ENCODE measurements at places on chromosomes 1 and 21.

GRCh38 chr1:54497338-54497737 is 50.7 kb upstream of the ACOT11 start:
- no peak for DNase-seq

DNA sequence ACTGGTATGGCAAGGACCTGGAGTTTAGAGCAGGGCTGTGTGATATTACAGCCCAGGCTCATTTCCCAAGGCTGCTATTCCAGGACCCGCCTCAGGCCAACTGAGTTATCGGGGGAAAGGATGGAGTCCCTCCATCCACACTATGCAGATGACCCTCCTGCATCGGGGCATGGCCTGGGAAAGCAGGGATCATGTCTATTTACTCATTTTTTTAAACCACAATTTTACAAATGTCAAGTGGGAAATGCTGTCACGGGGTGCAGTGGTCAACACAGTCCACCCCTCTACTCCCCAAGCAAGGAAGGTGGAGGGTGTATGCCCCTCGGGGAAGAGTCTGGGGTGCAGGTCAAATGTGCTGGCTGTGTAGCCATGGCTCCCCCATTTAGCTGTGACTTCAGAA is 6.1 kb upstream of the CLEC20A start:
- no peak for DNase-seq

GRCh38 chr1:47839433-47839760 is 157.8 kb downstream of the TRABD2B start:
- DNase-seq = no peak

DNA sequence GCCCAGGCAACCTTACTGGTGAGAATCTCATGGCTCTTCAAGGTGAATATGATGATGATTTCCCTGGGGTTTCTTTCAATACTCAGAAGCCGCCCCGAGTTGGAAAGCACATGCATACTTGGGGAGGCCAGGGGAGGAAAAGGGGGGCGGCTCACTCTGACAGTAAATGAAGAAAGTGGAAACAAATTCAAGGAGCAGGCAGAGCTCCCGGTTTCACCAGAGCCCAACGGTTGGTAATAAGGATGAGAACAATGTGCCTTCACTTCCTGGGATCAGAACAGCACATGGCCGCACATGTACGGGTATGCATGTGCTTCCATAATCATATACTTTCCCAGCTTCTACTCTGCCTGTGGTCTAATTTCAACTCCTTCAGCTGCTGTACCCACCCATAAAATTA is 3.8 kb upstream of the ARHGEF2 start:
- DNase-seq = no peak

DNA sequence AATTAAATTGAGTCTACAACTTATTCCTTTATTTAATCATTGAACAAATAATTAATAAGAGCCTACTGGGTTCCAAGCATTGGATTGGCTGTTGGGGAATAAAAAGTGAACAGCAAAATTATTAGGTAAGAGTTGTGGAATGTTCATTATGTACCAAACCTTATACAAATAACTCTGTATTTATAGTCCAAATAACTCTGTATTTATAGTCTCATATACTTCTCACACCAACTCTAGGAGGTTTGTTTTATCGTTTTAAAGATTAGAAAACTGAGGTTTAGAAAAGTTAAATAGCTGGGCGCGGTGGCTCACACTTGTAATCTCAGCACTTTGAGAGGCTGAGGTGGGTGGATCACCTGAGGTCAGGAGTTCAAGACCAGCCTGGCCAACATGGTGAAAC is 40.6 kb downstream of the RGS2 start:
- DNase-seq = no peak

DNA sequence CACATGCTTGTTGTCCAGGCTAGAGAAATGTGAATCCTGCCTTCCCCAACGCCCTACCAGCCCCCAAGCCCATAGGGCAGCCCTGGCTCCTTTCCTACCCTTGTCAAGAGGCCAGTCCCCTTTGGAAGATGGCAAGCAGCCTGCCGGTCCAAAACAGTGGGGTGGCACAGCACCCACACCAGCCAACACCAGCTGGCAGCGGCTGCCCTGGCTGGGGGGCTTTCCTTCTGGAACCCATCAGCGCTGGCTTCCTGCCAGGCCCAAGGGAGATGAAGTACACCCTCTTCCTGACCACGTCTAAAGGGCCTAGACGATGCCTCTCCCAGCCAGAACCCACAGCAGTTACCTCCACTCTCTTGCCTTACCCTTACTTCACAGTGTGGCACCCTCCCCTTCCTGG is 24.2 kb downstream of the KCNN3 start:
- no peak for DNase-seq

DNA sequence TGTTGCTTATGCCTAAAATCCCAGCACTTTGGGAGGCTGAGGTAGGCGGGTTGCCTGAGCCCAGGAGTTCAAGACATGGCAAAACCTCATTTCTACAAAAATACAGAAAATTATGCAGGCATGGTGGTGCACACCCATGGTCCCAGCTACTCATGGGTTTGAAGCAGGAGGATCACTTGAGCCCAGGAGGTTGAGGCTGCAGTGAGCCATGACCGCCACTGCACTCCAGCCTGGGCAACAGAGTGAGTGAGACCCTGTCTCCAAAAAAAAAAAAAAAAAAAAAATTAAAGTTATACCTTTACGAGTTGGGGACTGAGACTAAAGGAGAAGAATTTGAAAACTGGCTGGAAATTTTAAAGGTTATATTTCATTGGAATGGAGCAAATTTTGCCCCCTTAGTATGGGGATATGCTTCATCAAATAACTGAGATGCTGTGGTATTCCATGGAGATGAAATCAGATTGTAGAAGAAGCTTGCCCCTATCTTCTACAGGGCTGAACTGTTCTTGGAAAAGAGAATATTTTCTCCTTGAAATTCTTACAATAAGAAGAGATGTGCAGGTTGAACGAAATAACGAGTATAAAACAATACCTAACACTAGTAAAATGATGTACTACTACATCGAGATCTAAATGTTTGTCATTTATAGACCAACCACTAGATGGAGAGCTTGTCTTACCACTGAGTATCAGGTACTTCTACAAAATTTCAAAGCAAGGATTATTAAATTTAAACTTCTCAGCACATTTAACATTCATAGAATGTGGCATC is 34.9 kb upstream of the SCYL3 start:
- no peak for DNase-seq

- DNase-seq = no peak
Measured at GRCh38 chr21:23402929-23403520, 2204.3 kb downstream of the MRPL39 start.

GRCh38 chr1:242784084-242784483 is 259.6 kb upstream of the PLD5 start:
- DNase-seq = no peak

GRCh38 chr1:214396330-214396729 is 115.4 kb downstream of the SMYD2 start:
- no peak for DNase-seq

- DNase-seq = no peak
Measured at GRCh38 chr1:182809414-182809957, 19.9 kb downstream of the NPL start.

DNA sequence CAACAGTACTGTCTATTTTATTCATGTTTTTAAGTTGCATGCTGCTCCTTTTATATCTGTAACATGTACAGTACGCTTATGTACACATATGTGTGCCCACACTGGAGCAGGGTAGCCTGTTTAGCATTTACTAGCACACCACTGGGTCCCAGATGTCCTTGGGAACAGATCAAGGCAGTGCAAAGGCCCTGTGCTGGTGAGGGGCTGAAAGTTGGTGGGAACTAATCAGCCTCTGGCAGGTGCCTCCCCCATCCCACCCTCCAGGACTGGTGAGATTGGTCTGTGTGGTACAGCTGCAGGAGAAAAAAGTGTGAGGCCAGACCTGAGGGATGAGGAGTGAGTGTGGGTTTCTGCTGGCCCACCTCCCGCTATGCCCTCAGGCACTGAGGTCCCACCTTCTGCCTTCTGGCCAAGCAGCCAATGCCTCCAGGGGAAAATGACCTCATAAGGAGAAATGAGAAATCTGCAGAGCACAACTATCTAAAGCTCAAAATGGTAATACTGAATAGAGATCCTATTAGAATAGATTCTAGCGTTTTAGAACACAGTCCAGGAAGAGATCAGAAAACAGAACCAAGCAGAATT is 58.9 kb downstream of the POFUT2 start:
- DNase-seq = no peak

GRCh38 chr21:39288987-39289386 is 24.4 kb downstream of the BRWD1 start:
- DNase-seq = no peak

- DNase-seq = no peak
Measured at GRCh38 chr21:44779417-44780136, 22.0 kb downstream of the UBE2G2 start.

DNA sequence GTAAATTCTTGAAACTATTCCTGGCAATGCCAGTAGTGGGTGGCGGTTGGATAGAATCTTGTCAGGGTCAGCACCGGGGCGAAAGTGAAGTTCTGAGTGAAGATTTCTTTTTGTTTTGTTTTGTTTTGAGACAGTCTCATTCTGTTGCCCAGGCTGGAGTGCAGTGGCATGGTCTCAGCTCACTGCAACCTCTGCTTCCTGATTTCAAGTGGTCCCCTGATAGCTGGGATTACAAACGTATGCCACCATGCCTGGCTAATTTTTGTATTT is 33.3 kb downstream of the PCNT start:
- no peak for DNase-seq

- DNase-seq = no peak
Measured at GRCh38 chr21:29245104-29245643, 53.5 kb upstream of the BACH1 start.

DNA sequence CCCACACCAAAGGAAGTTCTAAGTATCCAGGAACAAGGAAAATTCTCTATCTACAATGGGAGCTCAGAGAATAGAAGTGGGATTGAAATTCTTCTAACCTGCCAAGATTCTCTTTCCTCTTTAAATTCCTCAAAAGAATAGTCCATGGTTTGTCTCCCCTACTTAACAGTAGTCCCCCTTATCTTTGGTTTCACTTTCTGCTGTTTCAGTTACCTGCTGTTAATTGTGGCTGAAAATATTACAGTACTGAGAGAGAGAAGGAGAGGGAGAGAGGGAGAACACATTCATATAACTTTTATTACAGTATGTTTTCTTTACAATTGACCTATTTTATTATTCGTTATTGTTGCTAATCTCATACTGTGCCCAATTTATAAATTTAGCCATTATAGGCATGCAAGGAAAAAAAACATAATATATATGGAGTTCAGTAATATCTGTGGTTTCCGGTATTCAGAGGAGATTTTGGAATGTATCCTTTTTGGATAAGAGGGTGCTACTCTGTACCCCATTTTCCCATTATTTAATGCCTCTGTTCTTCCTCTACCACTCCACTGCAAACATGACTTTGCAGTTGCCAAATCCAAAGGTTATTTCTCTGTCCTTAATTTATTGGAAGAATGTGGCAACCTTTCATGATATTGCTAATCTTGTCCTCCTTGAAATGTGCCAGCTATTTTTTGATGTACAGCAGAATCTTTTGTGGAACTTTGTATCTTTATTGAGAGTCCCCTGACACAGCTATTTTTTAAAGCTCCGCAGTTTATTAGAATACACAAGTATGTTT is 68.0 kb downstream of the USP25 start:
- no peak for DNase-seq
